Stimulated activated CD8-positive, alpha-beta memory T cell treated with anti-CD3 and anti-CD28 coated beads, Interleukin-15, amount 100 ng/mL, for 4 hours (primary cell): ENCODE measurements at places on chromosomes 6 and 20.
A peak's percentile ranks its signal among the peaks of the same experiment; 100 is the strongest.

DNA sequence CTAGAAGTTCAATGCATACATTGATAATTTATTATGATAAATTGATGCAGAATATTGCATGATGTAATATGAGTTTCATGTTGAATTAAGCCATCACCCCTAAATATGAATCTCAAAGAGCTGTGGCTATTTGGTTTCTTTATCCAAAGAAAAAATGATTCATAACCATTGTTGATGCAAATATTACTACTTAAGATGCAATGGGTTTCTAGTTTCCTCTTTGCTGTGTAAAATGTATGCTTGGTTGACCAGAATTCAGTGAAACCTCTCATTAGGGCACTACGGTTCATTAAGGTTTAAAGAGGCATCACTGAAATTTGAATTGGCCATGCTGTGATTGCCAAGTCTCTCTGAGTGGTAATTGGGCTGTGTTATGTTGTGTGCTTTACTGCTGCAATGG is 492.5 kb upstream of the FLRT3 start:
- no peak for DNase-seq

DNA sequence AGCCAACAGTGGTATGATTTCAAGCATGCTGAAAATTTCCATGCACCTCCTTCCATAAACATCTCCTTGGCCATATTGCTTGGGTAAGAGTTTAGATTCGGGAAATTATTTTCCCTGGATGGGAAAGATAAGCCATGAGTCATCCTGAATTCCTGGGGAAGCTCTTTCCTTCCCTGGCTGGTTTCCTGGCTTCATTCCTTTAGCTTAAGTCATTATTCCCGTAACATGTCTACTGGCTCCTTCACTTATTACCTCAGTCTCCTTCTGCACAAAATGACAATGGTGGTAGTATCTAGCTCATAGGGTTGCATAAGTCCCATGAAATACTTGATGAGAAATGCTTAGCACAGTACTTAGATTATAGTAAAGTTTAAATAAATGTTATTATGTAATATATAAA is 27.6 kb downstream of the TINAG start:
- no peak for DNase-seq

GRCh38 chr6:109772883-109773431 is 81.9 kb downstream of the FIG4 start:
- no peak for DNase-seq

GRCh38 chr6:2020909-2021308 is 224.5 kb downstream of the GMDS start:
- DNase-seq, result no peak

DNA sequence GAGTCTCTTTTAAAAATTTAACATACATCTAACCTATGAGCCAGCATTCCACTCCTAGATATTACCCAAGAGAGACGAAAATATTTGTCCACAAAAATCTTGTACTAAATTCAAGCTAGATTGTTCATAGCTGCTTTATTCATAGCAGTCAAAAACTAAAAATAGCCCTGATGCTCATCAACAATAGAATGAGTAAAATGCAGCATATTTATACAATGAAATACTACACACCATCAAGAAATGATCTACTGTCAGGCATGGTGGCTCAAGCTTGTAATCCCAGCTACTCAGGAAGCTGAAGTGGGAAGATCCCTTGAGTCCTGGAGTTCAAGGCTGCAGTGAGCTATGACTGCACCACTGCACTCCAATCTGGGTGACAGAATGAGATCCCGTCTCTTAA is 22.0 kb upstream of the SRC start:
- no peak for DNase-seq

GRCh38 chr20:46252352-46253091 is 55.8 kb downstream of the CDH22 start:
- no peak for DNase-seq

DNA sequence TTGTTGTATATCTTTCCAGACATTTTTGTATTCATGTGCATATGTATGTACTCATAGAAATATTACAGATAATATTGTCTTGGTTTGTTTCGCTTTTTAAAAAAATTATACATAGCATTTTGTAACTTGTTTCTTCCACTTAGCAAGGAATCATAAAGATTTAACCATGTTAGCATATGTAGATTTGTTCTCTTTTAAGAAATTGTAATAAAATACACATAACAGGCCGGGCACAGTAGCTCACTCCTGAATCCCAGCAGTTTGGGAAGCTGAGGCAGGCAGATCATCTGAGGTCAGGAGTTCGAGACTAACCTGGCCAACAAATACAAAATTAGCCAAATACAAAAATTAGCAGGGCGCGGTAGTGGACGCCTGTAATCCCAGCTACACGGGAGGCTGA is 44.4 kb upstream of the CSE1L start:
- DNase-seq, result no peak

DNA sequence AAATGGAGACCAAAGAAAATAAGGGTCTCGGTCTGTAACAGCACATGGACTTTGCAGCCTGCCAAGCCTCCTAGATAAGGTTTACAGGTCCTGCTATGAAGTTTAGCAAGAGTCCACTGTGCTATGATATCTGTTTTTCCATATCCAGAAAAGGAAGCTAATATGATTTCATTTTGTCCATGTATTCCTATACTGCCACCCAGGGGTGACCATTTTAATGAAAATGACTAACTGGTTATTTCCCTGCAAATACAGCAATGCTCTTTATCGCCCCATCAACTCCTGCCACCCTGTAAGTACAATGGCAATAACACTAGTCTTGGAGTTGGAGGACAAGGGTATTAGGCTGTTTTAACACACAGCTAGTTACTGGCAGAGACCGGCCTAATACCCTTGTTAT is 115.2 kb upstream of the GLP1R start:
- no peak for DNase-seq

DNA sequence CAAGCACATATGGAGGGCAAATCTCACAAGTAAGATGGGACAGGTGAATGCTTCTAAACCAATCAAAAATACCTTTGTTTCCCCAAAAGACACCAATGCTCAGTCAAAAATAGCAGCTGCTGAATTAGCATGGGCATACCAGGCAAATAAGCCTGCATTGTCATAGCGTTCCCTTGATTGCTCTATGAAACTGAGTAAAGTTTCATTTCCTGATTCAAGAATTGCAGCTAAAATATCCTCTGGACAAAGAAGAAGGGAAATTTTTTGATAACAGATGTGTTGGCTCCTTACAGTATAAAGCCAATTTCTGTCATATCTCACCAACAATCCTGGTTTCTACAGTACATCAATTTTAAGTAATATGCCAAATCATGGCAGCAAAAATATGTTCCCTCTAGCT is 3.3 kb upstream of the TMEM14A start:
- DNase-seq, result no peak

- DNase-seq, result peak; percentile 58
Observed at GRCh38 chr6:29752451-29753308, 29.4 kb downstream of the HLA-F start.

DNA sequence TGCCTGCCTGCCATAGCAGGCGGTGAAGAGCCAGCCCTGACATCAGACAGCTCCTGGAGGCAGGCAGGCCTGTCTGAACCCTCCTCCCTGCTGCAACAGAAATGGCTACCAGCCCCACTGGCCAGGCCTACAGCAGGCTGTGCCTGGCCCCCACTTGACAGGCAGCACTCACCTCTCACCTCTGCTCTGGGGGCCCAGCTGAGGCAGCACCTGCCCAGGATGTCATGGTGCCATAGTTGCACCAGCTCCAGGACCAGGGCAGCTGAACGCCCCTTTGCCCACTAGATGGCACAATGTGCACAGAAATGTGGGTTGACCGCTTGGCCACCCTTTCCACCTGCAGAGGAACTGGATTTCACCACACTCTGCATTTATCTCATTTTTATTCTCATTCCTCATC is 30.6 kb downstream of the MRPL14 start:
- peak; percentile 31 for DNase-seq

GRCh38 chr6:19303383-19303782 is 533.8 kb upstream of the ID4 start:
- no peak for DNase-seq

- no peak for DNase-seq
Observed at GRCh38 chr20:13868331-13868730, 83.5 kb downstream of the NDUFAF5 start.

DNA sequence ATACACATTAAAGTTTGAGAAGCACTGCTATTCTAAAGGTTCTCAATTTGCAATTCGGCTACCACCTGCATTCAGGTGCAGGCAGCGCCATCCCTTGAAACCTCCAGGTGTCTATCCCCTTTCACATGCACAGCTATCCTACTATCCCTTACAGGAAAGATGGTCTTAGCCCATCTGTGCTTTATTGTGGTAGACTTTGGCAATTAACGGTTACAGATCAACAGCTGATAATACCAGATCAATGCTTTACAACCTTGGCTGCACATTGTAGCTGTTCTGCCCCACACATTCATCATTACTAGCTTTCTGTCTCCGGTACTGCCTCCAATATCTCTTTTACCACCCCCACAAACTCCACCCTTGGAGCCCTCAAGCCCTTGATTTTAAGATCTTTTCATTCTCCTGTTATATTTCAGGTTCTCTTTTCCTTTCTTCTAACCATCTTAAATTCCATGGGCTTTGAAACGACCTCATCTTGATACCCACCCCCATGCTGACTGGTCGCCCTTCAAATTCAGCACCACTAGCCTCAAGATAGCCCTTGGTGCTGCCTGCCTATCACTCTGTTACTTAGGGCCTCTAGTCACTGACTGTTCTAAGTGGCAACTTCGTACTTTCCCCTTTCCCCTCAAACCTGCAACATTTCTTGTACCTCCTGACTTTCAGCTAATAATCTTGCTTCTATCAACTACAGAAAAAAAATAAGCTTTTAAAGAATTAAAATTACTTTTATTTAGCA is 50.8 kb downstream of the SPTLC3 start:
- DNase-seq, result no peak

- no peak for DNase-seq
Observed at GRCh38 chr6:106564476-106564875, 64.8 kb downstream of the RTN4IP1 start.

GRCh38 chr20:31642837-31643236 is 5.1 kb downstream of the COX4I2 start:
- DNase-seq, result no peak

GRCh38 chr6:119728935-119729334 is 379.4 kb upstream of the MAN1A1 start:
- no peak for DNase-seq

DNA sequence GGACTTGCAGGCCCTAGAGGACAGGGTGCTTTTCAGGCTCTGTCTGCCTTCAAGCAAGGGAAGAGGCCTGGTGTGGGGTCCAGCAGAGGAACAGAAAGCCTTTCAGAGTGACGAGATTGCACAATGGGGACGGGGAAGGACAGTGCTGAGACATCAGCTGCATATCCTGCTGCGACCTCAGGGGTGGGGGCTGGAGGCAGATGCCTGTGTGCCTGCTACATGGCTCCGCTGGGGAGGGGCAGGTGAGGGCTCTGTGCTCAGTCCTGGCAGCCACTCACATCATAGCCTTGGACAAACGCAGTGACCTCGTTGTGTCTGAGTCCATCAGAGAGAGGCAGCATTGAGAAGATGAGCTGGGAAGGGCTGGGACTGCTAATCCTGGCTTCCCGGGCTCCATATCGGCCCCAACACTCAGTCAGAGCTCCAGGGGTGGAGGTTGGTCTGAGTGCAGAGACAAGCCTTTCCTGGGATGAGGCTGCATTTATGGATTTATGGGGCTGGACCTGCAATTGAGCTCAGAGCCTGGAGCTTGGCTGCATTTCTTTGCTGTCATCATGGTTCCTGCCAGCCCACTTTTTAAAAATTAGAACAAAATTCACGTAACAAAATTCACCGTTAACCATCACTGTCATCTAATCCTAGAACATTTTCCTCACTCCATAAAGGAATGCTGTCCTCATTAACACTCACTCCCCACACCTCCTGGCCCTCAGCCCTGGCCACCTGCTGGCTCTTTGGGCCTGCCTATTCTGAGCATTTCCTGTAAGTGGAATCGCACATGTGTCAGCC is 196.9 kb upstream of the SLC24A3 start:
- no peak for DNase-seq

DNA sequence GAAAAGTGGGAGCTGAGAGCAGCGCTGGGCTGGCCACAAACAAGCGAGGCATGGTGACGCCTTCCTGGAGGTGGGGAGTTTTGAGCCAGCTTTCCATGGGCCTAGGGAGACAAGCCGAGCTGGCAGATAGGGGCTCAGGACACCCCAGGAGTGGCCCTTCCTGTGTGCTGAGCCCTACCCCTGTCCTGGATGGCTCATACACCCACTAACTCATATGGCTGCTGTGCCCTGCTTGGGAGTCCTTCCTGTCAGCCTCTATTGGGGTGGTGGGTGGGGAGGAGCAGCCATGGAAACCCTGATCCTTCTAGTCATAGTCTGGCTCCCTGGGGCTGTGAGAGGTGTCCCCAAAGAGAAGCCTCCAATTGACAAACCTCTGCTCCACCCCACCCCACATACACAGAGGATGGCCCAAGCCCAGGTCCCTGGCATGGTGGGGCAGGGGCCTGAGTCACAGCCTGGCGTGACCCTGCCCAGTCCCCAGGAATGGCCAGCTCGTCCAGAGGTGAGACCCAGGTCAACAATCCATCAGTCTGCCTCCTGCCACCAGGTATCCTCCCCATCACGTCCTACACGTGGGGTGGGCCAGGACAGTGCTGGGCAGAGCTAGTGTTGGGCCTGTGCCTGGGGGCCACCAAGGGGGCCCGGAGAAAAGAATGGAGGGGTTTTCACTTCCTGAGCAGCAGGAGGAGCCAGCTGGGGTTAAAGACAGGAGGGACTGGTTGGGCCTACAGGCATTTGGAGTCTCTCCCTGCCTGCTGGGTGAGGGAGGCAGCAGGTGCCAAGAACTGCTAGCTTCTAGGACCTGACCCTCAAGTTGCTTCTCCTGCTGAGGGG is 52.2 kb downstream of the MRPL14 start:
- no peak for DNase-seq

DNA sequence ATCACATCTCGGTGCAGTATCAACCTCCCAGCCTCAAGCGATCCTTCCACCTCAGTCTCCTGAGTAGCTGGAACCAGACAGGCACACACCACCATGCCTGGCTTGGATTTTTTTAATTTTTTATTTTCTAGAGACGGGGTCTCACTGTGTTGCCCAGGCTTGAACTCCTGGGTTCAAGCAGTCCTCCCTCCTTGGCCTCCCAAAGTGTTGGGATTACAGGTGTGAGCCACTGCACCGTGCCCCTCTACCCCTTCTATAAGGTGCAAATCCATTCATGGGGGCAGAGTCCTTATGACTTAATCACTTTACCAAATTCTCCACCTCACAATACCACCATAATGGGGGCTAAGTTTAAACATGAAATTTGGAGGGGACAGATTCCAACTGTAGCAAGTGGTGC is 37.7 kb downstream of the TMEM181 start:
- DNase-seq, result no peak

DNA sequence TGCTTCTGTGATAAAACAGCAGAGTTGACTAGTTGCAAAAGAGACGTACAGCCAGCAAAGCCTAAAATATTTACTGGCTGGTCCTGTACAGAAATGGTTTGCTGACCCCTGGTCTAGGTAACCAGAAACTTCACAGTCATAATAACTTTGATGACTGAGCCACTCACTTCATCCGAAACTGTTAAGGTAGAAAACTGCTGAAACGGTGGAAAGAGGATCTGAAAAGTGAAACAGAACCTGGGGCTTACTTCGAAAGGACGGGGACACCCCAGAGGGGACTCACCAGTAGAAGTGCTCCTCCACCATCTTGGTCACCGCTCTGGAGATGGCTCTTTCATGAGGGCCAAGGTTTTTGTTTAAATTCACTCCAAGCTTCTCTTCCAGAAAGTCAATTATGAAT is 16.4 kb downstream of the FAXC start:
- no peak for DNase-seq

- no peak for DNase-seq
Observed at GRCh38 chr6:42979523-42980177, 669 bp upstream of the PEX6 start.

GRCh38 chr20:24610341-24611115 is 141.1 kb downstream of the SYNDIG1 start:
- DNase-seq, result no peak

GRCh38 chr20:36880741-36881250 is 4.9 kb downstream of the TLDC2 start:
- DNase-seq, result no peak
